Keratinocyte (primary cell): ENCODE measurements at places on chromosomes 7 and 10. TPM values are rescaled to one million over a fixed set of nuclear protein-coding genes. Genes with fewer than 3 reads are reported as not detected.

DNA sequence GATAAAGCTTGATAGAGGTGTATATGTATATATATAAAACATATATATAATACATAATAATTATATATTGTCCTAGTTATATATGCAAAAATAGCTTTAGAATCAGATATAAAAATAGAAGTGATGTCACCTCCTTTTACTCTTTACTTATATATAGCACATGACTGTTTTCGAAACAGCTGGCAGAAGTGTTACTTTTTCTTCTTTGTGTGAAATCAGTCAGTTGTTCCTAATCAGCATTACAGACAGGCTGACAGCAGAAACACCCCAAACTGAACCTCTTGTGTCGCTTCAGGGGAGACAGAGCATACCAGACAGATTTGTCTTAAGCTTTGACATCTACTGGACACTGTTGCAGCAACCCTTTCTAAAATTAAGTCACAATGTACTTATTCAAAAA, 684.9 kb upstream of the CELF2 start:
- DNase-seq: no peak

Gene DNAH11
- under 0.01 to 0.21 TPM (median 0.09 TPM) in 3 replicates for polyA plus RNA-seq

GRCh38 chr10:79984851-79985250, 35.9 kb upstream of the SFTPD start:
- DNase-seq: peak; percentile 85

- DNase-seq: no peak
Observed at GRCh38 chr10:3408603-3409365, 236.2 kb upstream of the PITRM1 start.

GRCh38 chr7:143242306-143242705, 20.5 kb downstream of the TAS2R40 start:
- DNase-seq: no peak

GRCh38 chr7:114504586-114504985, 90.0 kb downstream of the FOXP2 start:
- no peak for DNase-seq

GRCh38 chr10:49072166-49072885, 43.0 kb downstream of the VSTM4 start:
- DNase-seq: no peak

- no peak for DNase-seq
Observed at GRCh38 chr10:92714152-92714845, 24.5 kb downstream of the HHEX start.

- no peak for DNase-seq
Observed at GRCh38 chr10:81367132-81367531, 507.9 kb upstream of the NRG3 start.

Gene MYL10
- not detected in 3 replicates for polyA plus RNA-seq

Gene NPSR1
- not detected in 3 replicates for polyA plus RNA-seq

GRCh38 chr10:17838080-17838648, 29.0 kb downstream of the MRC1 start:
- DNase-seq: no peak

- no peak for DNase-seq
Observed at GRCh38 chr7:45073031-45073785, 15.6 kb downstream of the NACAD start.

Gene H2BK1
- not detected in 3 replicates for polyA plus RNA-seq

Gene COL1A2
- 0.13 to 0.16 TPM (median 0.14 TPM) in 3 replicates for polyA plus RNA-seq

GRCh38 chr7:16420329-16420648, 1.0 kb downstream of the CRPPA start:
- DNase-seq: no peak

Gene LIPK
- polyA plus RNA-seq: 0.23 to 1.3 TPM (median 0.56 TPM) in 3 replicates

GRCh38 chr10:16381083-16381482, 55.7 kb upstream of the PTER start:
- DNase-seq: no peak

Gene FAM200A
- 5.5 to 7.6 TPM (median 5.7 TPM) in 3 replicates for polyA plus RNA-seq
